Muscle of leg (tissue), 16 donors: ENCODE measurements at places on chromosomes 16 and 17.

DNA sequence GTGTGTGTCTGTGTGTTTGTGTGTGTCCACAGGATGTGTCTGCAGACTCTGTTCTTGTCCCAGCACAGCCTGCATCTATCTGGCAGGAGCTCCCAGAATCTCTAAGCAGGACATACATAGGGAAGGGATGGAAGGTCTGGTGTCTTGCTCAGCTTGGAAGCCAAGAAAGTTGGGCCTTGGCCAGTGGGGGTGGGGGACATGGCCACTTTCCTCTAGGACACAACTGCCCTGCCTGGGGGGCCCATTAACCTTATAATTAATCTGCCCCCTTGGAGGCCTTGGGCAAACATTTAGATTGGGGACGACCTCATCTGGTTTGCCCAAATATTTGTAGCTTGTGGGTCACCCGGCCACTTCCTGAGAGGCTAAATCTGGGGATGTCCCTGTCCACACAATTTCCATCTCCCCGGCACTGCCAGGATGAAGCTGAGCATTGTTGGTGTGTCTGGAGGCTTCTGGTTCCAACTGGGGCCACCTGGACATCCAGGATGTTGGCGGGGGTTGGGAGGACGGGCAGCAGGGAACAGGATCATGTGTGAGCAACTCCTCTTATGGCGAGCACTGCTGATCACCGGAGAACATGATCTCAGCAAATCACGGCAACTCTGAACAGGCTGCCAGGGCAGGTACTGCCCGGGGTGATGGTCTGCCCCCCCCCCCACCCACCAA is 17.2 kb upstream of the FOXF1 start:
- no peak for DNase-seq

- DNase-seq: no peak
Observed at GRCh38 chr17:61556224-61557188, 34.5 kb downstream of the NACA2 start.

DNA sequence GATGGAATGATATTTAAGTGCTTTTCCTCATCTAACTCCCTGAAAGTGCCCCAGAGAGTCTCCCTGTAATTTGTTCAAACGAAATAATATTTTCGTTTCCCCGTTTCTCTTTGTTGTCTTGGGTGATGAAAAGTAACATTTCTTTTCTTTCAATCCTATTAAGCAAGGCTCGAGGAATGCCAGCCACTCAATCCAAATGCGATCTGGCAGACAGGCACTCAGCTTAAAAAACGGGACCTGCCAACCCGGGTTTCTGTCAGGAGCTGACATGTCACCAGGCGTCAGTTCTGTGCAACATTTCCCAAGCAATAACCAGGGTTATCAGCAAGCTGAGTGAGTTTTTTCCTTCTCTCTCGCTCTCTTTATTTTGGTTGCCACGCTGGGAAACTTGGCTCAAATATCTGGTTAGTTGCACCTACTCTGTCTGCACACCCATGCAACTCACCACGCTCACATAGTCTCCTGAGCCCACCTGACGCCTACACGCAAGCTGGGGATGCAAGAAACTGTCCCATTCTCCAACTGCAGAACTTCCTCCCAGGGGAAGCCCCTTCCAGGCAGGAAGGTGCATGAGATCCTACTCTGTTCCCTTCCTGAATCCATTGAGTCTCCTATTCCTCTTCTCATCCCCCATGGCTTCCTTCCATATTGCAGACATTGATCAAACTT is 208.2 kb downstream of the C16orf78 start:
- no peak for DNase-seq

GRCh38 chr17:47725446-47726111 is 7.5 kb upstream of the TBX21 start:
- no peak for DNase-seq

- peak; percentile 48 for DNase-seq
Observed at GRCh38 chr17:48153691-48154358, 46.3 kb downstream of the SNX11 start.

GRCh38 chr16:74249846-74250245 is 46.8 kb upstream of the PSMD7 start:
- DNase-seq: no peak

DNA sequence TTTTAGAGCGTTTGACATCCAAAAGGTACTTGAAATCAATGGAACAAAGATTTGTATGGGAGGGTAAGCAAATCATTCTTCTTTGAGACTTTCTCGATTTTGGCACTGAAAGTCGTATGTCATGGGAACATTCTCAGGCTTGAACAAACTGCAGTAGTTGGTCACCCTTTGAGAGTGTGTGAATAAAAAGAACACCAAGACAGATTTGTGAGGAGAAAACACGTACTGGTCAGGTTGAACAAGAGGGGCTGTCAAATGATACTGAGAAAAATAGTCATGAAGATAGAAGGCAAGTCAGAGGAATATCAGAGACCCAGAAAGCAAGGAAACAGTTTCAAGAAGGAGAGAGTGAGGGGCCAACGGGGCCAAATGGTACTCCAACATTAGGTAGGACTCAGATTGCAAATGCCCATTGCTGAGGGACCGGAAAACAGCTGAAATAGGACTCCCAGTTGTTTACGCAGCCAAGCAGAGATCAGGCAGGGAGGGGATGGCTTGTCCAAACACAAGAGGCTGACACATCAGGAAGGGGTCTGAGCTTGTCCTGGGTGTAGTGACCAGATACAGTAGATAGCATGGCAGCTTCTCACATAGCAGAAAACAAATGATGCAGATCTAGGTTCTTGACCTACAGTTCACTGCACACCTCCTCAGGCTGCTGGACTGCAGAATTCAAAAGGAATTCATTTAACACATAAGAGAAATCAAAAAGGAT is 74.5 kb upstream of the MYOCD start:
- no peak for DNase-seq

- DNase-seq: no peak
Observed at GRCh38 chr17:3497101-3497500, 21.3 kb downstream of the ASPA start.

- DNase-seq: no peak
Observed at GRCh38 chr17:35898283-35899070, 18.3 kb upstream of the CCL5 start.

DNA sequence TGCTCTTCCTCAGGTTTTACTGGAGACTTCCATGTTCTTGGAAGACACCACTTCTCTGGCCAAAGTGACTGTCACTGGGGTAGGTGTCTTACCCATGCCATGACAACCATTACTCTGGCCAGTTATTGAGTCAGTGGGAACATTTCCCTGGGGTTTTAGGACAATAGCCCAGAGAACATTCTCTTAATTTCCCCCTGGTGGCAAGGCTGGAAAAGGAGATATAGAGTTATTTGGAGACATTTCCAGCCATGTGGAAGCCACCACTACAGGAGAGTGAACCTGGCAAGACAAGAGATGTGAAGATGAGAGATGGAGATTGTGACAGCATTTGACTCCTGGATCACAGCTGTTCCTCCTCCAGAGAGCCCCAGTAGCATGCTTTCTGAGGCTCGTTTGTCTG is 106.2 kb downstream of the CDK5R1 start:
- no peak for DNase-seq

- no peak for DNase-seq
Observed at GRCh38 chr16:66030036-66030435, 336.5 kb upstream of the CDH5 start.

- DNase-seq: peak; percentile 91
Observed at GRCh38 chr17:40284085-40284713, 3.5 kb upstream of the CDC6 start.

DNA sequence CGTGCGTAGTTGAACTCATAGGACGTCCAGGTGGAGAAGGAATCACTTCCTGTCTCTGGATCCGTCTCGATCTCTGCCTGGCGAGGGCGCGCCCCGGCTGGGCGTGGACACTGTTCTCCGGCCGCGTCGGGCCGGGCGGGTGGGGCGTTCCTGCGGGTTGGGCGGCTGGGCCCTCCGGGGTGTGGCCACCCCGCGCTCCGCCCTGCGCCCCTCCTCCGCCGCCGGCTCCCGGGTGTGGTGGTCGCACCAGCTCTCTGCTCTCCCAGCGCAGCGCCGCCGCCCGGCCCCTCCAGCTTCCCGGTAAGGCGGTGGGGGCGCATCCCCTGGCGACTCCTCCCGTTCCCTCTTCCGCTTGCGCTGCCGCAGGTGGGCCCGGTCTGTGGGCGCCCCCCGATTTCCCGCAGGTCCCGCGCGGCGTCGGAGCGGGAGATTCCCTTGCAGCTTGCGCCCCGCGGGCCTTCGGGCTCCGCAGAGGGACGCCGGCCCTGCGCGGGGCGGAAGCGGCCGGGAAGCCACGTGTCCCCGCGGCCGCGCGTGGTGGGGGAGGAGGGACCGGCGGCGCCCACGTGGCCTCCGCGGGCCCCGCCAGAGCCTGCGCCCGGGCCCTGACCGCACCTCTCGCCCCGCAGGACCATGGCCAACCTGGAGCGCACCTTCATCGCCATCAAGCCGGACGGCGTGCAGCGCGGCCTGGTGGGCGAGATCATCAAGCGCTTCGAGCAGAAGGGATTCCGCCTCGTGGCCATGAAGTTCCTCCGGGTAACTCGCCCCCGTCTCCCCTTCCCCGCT is at the start of gene NME2:
TSS of gene NME2 (plus strand) at position 214 of the 789 bp plus-strand sequence. CDS start at position 634, 420 bp downstream.
- DNase-seq: peak; percentile 93

DNA sequence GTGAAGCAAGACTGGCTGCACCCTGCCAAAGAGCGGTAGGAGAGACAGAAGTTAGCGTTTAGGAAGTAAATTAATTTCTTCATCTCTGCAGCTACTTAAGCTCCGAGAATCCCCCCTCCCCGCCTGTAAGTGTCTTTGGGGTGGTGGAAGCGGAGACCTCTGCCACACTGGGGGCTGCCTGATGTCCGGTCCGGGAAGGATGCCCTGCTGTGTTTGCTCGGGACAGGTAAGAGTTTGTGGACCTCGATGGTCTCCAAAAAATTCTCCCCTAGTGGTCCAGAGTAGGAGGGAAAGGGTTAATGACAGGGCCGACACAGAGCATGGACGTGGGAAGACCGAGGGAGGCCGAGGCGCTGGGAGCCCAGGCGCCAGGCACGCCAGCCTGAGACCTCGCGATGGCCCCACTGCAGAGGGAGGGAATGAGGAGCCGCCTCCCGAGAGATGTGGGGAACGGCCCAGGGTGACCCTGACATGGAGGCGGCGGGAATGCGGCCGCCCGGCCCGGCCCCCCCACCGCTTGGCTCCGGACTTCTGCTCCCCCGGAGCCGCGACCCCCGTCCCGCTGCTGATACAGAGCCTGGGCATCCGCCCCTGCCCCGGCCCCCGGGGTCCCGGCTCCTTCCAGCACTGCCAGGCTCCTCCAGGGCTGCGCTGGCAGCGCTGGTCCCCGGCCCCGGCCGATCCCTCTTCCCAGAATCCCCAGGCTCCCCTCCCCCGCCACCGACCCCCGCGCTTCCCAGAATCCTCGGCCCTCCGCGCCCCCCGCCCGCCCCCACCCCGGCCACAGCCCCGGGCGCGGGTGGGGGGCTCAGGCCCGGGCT is 680 bp downstream of the ZNF629 start:
- peak; percentile 51 for DNase-seq

GRCh38 chr16:20735490-20735889 is 6.1 kb downstream of the THUMPD1 start:
- DNase-seq: no peak

DNA sequence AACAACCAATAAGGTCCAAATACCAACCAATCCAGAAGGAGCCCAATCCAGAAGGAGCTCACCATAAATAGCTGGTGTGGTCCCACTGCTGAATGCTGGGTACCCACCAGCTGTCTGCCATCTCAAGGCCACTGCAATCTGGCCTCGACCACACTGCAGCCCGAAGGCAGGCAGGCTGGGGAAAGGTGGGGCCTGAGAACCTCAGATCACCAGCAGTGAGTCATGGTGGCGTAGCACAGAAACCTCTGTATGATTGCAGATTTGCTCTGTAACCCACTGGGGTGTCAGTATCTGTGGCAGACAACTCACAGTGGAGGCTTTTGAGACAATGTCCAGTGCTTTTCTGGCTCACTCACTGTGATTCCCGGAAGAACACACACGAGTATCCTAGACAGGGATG is 14.7 kb upstream of the CMTR2 start:
- DNase-seq: no peak

DNA sequence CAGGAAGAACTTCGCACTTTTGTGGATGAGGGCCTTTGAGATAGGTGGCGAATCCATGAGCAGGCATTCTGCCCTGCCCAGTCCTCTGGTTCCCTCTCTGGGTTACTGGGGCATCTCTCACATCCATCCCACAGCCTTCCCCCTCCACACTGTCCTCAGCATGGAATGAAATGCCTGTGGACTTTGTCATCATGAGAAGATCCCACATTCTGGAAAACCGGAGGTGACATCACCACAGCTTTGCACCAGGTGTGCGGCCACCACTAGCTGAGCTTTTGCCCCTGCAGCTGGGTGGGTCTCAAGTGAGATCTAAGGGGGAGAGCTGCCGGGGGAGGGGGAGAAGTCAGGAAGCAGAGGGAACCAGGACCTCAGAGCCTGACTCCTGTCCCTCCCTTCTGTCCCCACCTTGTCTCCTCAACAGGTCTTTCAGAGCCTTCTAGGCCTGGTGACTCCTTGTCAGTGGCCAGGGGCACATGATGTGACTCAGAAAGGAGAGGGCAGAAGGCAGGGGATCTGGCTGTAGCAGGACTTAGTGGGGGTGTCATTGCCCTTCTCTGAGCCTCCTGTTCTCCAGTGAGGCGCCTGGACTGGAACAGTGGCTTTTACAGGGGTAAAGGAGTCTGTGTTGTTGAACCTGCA is 40.0 kb upstream of the DLX4 start:
- DNase-seq: no peak

GRCh38 chr16:8736123-8736668 is 61.2 kb downstream of the TMEM186 start:
- DNase-seq: no peak

- no peak for DNase-seq
Observed at GRCh38 chr17:83175119-83175821, 95.9 kb downstream of the METRNL start.

GRCh38 chr17:20914658-20915057 is 128.2 kb downstream of the USP22 start:
- no peak for DNase-seq

GRCh38 chr17:33049781-33050414 is 58.3 kb downstream of the SPACA3 start:
- DNase-seq: peak; percentile 20

DNA sequence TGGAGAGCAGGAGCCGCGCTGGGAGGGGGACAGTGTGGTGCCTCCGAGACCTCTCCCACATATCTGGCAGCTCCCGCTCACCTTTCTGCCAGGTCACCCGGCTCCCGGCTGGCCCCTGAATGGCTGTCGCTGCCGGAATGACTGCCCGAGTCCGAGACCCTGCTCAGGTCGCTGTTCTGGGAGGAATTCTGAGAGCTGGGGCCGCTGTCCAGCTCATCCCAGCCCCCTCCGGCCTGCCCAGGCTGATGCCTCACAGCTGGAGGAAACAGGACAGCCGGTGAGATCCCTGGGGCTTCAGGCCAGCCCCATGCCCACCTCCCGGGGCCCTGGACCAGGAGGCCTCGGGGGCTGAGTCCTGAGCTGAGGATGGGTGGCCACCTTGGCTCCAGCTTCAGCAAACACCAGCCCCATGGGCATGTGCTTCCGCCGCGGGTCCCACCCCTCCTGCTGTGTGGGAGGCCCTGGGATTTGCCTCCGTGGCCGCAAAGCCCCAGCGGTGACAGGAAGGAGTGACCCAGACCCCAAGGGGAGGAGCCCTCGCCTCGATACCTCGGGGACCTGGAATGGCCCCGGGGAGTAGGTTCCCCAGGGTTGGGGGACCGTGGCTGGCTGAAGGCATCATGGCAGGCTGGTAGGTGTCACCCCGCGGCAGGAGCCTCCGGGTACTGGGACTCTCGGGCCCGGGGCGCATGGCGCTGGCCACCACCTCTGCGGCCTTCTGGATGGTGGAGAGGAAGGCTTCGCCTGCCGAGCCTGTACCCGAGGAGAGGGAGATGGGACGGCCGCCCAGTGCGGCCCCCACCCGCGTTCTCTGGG is 6.9 kb downstream of the TEPSIN start:
- DNase-seq: no peak
